Ureter (tissue), 1 donor: ENCODE measurements at places on chromosomes 1 and 21.

- DNase-seq, result no peak
Observed at GRCh38 chr1:44038876-44039657, 7.8 kb upstream of the SLC6A9 start.

DNA sequence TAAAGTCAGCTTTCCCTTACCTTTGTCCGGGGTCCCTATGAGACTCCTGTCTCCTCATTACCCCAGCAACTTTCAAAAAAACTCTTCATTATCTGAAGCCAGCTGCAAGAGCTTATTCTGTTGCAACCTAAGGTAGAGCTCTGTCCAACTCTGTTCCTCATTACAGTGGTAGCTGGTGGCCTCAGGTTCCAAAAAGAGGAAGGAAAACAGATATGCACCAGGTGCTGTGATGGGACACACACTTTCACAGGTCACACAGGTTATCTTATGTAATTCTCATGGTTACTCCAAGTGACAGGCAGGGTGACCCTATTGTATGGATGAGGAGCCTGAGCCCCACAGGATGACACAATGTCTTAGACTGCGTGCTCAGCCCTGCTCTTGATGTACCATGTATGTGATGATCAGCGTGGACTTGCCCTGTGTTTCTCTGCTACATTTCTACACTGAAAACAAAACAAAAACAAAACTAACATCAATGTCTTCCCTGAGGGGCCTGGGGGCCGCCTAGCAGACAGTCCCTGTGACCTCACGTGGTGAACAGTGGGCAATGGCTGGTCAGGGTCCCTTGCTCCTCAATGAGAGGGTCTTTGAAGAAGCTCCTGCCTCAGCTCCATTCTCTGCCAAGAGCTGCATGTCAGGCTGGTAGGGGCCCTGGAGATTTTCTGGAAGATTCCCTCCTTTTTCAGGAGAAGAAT, 9.7 kb upstream of the TENT5C start:
- no peak for DNase-seq

DNA sequence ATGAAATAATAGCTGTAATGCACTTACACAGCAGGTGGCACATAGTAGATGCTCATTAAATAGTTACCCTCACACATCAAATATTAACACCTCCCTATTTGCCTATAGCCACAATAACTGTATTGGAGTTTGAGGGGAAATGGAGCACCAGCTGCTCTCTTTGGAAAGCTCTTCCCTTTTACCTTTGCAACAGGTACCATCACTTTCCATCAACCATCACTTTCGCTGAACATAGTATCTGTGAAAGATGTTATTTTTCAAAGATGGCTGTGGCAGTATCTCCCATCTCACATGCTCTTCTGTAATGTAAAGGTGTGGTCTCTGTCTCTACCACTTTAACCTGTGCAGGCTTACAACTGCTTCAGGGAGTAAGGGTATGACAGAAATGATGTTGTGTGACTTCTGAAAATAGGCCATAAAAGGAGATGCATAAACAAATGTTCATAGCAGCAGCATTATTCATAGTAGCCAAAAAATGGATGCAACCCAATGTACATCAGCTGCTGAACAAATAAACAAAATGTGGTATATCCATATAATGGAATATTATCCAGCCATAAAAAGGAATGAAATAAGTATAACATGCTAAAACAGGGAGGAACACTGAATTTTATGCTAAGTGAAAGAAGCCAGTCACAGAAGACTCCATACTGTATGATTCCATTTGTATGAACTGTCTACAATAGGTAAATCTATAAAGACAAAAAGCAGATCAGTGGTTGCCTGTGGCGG, 288.3 kb downstream of the AKT3 start:
- no peak for DNase-seq

GRCh38 chr1:225777058-225777582, 506 bp upstream of the SRP9 start:
- no peak for DNase-seq

DNA sequence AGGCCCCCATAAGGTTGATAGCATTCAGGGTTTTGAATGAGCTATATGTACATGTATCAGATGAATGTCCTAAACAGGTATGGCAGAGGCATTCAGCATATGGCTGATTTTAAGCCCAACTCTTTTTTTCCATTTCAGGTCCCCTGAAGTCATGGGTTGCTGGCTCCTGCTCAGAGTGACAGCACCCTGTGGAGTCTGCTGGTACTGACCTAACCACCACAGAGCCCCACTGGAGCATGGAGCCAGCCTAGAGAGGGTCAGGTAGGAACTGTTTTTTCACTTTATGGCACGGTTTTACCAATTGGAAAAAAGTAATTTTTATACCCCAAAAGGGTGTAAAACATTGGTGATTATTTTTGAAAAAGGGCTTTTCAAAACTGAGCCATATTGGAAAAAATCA, 82.5 kb upstream of the MPC2 start:
- no peak for DNase-seq

DNA sequence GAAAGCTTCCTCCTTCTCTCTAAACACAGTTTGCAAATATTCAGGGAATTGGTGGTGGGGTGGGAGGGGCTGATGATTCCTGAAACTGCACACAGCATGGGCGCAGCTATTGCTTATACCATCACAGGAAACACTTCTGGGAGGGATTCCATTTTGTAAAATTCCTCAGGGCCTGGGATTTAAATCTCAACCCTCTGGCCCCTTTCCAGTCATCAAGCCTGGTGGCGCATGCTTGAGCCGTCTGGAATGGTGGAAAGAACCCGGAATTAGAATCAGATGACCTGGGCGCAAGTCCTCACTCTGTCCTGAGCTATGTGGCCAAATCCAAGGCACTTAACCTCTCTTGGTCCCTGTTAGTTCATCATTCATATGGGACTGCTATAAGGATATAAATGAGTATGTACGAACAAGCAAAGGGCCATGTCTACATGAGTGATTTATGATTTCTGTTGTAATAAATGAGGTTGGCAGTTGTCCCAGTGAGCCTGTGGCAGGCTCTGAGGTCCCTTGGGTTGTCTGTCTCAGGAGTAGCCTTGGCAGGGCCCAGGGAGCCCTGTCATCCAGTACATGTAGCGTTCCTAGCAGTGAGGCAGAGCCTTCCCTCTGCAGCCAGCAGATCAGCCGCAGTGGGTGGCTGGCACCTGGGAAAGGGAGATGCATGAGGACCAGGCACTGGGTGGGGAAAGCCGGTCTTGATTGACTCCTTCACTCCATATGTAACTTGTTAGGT, 72.0 kb downstream of the MAN1C1 start:
- DNase-seq, result no peak

DNA sequence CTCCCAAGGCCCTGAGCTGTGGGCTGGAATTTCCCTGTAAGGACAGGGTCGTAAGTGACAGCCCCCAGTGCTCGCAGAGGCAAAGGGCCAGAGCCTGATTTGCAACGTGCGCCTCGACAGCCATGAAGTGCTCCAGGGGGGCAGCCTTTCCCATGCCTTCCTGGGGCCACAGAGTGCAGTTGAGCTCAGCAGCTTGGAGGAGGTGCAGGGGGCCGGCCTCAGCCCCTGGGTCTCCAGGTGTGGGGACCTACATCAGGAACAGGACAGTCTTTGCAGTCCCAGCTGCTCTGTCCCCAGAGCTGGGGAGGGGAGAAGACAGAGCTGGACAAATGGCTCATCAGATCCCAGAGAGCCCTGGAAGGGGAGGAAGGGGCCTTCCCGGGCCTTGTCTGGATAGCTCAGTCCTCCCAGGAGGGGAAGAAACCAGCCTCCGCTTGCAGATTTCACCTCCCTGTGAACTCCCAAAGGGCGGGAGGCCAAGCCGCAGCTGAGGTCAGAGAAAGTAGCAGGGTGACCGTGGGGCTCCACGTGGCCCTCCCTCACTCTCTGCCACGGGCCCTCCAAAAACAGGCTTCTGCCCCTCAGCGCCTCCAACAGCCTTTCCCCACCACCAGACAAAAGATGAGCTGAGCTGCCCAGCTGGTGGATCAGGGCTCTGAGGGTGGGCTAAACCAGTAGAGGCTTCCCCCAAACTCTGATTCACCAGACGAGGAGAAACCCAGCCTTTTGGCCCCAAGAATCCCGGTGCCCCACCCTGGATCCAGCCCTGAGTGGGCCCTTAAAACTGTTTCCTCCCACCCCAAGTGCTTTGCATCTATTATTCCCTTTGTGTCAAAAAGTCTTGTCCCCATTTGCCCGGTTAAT, 76.5 kb downstream of the DHRS3 start:
- DNase-seq, result peak; percentile 70

DNA sequence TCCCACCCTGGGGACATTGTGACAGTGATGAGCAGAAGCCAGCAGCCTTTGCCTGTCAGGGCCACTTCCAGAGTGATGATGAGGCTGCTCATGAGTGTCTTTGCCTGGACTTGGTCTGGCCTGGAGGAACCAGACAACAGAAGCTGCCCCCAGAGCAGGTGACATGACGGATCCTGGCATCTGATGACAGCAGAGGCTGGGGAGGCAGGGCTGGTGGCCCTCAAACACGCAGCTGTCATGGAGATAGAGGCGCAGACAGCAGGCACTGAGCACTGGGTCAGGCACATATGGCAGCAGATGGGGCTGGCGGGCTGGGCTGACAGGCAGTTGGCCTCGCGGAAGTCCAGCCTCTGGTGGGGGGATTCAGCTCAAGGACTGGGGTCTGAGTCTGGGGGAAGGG, 66.4 kb upstream of the STUM start:
- no peak for DNase-seq

DNA sequence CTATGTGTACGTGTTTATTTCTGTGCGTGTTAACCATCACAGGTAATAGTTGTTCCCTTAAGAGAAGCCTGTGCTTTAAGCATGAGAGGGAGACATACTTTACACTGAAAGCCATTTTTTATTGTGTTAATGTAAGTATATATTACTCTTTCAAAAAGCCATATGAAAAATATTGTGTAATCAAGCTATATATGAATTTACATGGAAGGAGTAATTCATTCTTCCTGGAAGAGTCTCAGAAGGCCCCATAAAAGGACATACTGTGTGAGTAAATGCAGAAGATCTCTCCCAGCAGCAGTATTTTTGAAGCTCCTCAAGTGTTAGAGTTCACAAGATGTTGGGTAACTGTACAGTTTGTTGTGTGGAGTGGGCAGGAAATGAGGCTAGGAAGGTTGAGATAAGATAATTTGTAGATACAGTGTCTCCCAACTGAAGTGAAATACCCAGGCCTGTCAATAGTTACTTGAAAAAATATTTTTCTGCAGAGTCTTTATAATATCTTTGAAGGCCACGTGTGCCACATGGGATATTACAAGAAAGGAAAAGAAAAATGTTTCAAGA, 138.3 kb downstream of the PTGER3 start:
- DNase-seq, result no peak

- no peak for DNase-seq
Observed at GRCh38 chr1:104072915-104073371, 323.2 kb downstream of the AMY1C start.

DNA sequence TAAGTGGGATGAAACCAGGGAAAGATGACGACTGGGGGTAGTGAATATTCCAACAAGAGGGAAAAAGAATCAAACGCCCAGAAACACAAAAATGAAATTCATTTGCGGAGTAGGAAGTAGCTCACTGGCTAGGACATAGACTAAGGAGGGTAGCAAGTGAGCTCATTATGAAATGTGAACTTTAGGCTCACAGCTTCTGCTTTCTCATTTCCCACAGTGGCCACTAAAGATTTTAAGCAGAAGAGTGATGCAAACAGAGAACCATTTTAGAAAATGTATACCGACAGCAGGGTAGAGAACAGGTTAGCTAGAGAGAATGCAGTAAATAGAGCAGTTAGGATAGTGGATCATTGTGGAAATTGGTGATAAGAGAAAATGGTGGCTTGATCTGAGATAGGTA, 3.5 kb downstream of the CD48 start:
- no peak for DNase-seq

DNA sequence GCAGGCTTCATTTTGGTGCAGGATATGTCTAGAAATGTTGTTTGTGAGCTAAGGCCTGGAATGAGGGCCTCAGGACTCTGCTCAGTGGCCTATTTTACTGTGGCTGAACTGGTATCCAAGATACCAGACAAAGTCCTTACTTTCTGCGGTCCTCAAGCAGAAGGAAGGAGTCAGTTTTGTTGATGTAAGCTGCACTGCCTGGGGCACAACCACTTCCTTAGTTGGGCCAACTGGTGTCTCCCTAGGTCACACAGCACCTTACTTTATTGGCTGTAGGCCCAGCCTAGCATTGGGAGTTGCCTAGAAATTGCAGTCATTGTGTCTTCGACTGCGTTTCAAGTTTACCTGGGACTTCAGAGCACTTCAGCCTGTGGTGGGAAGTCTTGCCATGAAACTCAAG, 1322.7 kb downstream of the AMY1C start:
- DNase-seq, result no peak

DNA sequence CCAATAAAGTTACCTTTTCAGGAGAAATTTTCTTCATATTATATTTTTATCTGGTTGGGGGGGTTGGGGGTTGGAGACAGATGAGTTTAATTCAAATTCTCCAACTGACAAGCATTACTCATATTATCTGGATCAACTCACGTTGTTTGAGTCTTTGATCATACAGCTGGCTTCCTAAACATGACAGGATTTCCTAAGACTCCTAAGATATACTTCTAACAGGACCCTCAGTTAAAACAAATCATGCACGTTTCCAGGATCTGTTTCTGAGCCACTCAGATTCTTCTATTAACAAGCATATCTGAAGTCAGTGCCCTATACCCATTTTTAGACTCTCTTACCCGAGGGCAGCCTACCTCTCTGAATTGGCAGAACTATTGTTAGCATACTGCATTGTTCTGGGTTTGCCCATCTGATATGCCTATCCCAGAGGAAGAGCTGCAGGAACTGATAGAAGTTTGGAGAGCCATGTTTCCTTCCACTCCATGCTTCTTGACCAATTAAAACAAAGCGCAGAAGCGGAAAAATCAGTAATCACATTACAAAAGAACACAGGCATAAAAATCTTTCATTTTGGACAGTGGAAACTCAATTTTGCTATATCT, 653.9 kb downstream of the LTN1 start:
- DNase-seq, result no peak

DNA sequence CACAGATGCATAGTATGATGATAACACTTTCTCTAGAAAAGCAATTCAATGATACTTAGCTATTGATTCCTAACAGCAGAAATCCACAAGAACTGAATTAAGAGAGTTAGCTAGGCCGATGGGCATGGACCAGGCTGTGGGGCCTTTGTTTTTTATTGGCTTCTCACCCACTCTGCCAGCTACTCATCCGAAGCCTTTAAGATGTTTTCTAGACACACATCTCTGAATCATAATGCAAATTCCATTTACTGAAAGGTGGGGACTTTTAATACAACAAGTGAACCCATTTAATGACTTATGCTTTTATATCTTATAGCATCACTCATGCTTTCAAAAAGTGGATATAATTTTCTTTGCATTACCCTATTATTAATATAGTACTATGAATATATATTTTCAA, 170.2 kb downstream of the RUNX1 start:
- no peak for DNase-seq

- DNase-seq, result no peak
Observed at GRCh38 chr1:20248971-20249612, 41.6 kb upstream of the VWA5B1 start.

- no peak for DNase-seq
Observed at GRCh38 chr1:160954158-160955104, at the start of gene ITLN2. Gene ITLN2, minus strand, starts transcription at chr1:160954809. Its CDS starts 68 bp downstream, at chr1:160954741.

DNA sequence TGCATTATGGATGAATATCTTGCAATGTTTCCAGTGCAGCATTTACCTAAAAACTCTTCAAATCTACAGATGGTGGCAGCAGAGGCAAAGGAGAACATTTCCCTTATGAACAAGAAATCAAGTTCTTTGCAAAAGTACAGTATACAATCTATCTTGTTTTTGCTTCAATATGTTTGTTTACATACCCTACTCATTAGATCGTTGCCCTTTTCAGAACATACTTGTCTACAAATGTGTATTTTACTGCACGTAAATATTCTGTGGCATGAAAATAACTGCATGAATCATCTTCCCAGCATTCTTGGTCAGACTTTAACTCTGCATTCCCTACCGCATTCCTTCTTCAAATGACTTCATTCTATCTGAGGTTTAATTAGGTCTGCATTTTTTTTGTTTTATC, 212.7 kb downstream of the ZP4 start:
- DNase-seq, result no peak
